Central memory CD4-positive, alpha-beta T cell (primary cell): ENCODE measurements at places on chromosomes 7 and 10.

DNA sequence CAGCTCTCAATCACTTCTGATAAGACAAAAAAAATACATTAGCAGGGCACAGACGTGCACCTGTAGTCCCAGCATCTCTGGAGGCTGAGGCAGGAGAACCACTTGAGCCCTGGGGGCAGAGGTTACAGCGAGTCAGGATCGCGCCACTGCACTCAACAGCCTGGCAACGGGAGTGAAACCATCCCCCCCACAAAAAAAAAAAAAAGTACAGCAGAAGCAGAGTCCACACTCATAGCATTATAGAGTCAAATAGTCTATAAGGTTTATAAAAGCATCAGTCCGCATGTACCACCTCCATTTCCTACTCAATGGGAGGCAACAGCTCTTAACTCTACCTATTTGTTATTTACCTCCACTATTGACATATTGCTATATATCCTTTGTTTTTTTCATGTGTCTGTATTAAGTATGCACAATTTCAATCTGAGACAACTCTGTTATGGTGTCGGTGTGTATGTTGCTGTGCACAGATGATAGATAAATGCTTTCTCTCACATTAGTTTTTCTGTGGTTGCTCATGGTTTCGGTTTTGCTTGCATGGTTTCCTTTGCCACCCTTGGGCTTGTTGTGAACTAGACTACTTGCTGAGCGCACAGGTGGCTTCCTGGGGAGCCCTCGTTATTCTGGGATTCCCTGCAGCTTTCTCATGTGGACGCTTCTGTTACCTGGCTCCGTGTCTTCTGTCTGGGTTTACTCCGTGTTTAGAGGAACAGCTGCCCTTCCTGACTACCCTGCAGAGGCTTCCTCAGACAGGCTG is 40.4 kb downstream of the PROSER2 start:
- peak; percentile 50 for DNase-seq

- no peak for DNase-seq
Observed at GRCh38 chr7:158315881-158316280, 271.7 kb downstream of the PTPRN2 start.

DNA sequence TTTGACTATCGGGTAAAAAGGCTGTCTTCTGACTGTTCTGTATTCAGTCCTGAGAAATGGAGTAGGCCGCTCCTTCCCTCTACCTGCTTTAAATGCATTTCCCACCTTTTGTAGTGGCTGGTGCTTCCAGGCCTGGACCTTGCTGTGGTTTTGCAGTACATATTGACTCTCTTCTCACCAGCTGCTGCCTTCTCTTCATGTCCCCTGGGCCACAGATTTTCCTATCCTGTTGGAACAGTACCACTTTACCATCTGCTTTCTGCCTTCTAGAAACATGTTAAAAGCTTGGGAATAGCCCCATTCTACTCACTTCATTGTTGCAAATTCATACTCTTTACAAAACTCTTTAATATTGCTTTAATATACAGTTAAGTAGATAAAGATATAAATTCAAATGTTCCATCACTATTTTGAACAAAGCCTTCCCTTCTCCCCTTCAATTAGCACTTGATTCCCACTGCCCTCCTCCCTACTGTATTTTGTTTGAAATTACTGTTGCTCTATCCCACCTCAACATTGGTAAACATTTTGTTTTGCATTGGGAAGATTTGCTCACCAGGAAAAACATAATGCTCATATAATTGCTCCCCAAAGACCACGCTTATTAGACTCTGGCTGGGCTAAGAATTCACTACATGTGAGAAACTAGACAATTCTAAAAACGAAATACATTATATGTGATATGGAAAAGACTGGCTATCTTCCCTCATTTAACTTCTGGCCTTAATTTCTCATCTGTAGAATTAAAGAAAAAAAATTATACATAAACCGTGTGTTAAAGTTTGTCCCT is 17.3 kb upstream of the SEMA3C start:
- no peak for DNase-seq

- no peak for DNase-seq
Observed at GRCh38 chr7:24336461-24336860, 52.5 kb downstream of the NPY start.

DNA sequence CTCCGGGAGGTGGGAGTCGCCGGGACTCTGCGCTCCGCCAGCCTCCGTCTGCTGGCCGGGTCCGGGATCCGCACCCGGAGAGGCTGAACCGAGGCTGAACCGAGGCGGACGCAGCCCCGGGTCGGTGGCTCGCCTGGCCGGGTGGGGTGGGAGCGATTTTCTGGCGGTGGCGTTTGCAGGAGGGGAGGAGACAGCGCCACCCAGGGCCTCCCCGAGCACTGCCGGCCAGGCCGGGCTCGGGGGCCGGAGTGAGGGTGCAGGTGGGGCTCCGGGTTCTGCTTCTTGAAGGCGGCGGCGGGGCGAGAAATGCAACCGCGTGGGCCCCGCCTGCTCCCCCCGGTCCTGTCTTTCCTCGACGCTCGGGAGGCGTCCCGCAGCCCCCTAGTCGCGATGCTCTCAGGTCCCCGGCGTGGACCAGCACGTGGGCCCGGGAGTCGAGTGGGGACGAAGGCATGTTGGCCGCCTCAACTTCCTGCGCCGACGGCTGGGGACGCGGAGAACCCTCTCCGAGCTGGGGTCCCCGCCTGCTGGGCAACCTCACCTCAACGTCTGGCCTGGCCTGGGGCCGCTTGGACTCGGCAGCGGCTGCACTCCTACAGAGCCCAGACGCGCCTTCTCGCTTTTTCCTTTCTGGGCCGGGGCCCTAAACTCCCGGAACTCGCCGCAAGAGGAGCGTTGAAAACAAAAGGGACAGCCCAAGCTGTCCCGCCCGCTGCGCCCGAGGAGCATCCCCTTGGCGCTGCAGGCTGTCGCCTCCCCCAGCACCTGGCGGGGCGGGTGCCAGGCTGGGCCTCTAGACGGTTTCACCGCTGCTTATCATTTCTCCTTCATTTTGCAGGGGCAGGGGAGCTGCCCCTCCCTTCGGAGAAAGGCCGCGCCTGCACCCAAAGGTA is 25.2 kb upstream of the VAX1 start:
- no peak for DNase-seq

- DNase-seq = peak; percentile 21
Observed at GRCh38 chr7:113086431-113086888, at the start of gene GPR85. Gene GPR85, minus strand, starts transcription at chr7:113086827. Its CDS starts 2,106 bp downstream, at chr7:113084721.

- no peak for DNase-seq
Observed at GRCh38 chr7:132171130-132171576, 405.1 kb downstream of the PLXNA4 start.

DNA sequence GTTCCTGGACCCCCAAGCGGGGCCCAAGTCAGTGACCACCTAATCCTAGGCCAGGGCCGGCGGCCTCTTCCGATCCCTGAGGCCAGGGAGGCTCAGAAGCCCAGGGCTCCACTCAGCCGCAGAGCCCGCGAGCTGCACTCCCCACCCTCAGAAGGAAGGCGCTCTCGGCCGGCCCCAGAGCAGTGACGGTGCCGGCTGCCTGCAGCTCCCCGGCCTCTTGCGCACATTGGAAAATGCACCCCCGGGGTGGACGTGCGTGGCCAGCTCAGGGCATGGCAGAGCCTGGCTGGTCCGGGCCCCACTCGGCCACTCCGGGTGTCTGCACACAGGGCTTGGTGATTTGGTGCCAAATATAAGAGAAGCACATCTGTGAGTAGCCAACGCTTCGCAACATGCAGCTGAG is 269.1 kb downstream of the PTPRN2 start:
- no peak for DNase-seq

DNA sequence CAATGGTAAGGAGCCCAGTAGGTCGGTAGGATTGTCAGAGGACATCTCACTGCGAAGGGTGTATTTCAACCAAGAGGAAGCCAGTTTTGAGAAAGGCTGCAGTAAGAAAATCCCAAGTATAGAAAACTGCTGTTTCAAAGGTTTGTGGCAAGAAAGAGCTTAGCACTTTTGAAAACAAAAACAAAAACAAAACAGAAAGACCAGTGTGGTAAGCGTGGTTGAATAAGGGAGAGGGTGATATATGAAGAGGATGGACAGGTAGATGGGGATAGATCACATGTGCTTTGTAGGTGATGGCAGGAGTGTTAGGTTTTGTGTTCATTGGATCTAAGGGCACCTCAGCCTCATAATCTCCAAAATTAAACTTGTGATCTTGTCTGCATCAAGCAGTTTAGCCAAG is 141.6 kb upstream of the WNT16 start:
- no peak for DNase-seq

GRCh38 chr10:71260622-71261325 is 48.4 kb downstream of the UNC5B start:
- DNase-seq = no peak

GRCh38 chr10:16155834-16156233 is 281.0 kb upstream of the PTER start:
- no peak for DNase-seq

DNA sequence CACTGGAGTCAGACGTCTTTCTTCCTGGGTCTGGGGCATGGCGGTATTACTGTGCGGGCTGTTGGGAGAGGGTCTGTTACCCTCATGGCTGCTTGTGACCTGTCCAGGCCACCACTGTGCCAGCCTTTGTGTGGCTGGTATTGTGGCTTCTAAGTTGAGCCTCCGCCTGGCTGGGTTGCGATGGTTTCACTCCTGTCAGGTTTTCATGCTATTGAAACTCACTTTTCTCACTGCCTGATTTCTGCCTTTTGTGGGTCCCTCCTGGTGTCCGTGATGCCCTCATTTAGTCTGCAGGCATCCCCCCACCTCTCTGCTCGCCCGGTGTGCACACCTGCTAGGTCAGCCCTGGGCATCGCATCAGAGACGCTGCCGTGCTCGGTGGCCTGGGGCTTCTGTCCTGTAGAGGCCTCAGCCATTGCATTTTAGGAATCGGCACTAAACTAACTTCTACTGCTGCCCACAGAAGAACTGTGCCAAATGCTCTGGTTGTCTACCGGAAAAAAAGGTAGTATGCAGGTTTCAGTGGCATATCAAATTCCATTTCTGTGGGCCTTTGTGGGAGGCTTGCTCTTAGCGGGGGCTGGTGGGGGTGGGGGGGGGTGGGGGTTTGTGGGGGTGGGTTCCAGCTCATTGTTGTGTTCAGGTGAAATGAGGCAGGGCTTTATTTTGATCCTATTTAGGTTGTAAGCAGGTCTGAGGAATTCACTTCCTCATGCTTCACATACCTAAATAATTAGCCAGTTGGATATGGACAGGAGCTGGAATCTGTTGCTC is 64.3 kb downstream of the MGMT start:
- DNase-seq = no peak

GRCh38 chr7:70071766-70072165 is 473.5 kb downstream of the AUTS2 start:
- no peak for DNase-seq
